ENCODE measurements at places on chromosomes 7 and 10. TPM values are rescaled to one million over a fixed set of nuclear protein-coding genes. Genes with fewer than 3 reads are reported as not detected.

GRCh38 chr7:117193564-117193963, 129.3 kb downstream of the WNT2 start:
- no peak overlapping the region for H3K4me3 ChIP-seq
- H3K27me3 ChIP-seq = no peaks in the 10 kb centered on the region
- H3K36me3 ChIP-seq = no peaks in the 10 kb centered on the region
- DNase-seq = no peak
- no peaks in the 10 kb centered on the region for H3K4me1 ChIP-seq

PRKCQ gene
- 0.87 TPM for total RNA-seq

CLIP2 gene
- total RNA-seq = 24.1 TPM

DNA sequence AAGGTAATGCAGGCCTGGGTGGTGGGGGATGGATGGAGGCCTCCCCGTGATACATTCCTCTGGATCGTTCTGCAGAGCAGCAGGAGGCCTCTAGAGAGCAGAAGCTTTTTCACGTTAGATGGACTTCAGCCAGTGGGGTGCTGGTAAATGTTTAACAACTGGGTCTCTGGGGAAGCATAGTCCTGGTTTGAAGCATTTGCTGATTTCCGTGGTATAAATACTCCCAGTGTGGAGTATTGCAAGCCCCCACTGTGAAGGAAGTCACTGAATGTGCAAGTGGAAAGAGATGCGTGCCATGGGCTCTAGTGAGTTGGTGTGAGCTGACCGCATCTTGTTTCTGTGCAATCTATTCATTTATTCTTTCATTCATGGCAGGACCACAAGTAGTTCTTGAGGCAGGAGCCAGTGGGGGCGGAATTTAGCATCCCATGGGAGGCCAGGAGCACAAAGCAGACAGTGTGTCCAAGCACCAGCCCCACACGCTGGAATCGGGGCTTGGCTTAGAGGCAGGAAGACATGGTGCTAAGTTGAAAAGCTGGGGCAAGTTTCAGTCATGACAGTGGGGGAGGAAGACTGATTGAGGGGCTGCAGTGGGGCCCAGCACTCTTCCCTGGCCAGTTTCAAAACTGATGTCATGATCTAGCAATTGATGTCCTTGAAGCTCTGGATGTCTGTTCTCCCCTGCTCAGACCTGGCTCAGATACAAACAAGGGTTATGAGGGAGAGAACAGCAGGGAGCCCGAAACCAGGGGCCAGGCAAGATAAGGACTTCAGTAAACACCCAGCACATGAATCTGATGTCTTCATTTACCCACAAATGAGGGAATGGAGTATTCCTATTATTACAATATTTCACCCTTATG, 280.9 kb upstream of the LYZL1 start:
- H3K4me3 ChIP-seq = no peak overlapping the region
- H3K27ac ChIP-seq = no peak overlapping the region
- no peaks in the 10 kb centered on the region for H3K4me1 ChIP-seq
- H3K36me3 ChIP-seq = no peaks in the 10 kb centered on the region
- H3K27me3 ChIP-seq = no peaks in the 10 kb centered on the region

KLLN gene
- total RNA-seq = 1.1 TPM

DNA sequence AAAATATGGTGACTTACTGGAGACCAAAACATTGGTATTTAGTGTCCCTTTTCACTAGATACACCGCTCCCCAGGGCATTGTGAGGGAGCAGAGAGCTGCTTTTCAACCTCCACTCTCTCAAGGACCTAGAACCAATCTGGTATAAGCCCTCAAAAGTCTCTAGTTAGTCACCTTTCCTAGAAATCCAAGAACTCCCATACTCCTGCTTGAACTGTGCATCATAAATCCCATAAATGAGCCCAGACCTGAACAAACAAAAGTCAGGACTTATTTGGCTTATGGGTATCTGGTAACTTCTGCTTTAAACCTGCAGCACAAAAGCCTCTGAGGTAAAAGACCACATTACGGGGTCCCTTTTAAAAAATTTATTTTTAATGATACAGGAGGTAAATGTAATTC, 603.1 kb upstream of the LRRTM3 start:
- no peaks in the 10 kb centered on the region for H3K27me3 ChIP-seq
- no peak for DNase-seq
- no peak overlapping the region for H3K4me3 ChIP-seq
- H3K36me3 ChIP-seq = no peaks in the 10 kb centered on the region
- no peaks in the 10 kb centered on the region for H3K4me1 ChIP-seq

SLC26A3 gene
- 0.91 TPM for total RNA-seq

DNA sequence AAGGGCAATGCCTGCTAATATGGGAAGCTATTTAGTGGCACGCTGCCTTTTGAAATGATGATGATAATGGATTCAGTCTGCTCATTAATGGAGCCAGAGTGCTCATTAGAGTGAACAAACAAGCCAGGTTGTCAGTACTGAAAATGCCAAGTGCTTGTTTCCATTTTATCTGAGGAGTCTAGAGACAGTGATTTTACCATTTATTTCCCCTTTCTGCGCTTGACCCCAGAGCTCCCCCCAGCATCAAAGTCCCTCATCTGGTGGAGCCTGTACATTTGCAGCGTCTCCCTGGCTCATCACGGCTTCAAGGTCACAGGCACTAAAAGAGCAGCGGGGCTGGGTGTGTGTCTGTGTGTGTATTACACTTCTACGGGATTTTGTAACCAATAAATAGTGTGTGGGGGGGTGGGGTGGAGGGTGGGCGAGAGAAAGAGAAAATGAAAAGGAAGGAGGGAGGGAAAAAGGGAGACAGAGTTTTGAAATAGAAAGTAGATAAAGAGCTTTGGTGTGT, 553.8 kb downstream of the TFEC start:
- H3K4me1 ChIP-seq = no peaks in the 10 kb centered on the region
- no peak overlapping the region for H3K27ac ChIP-seq
- H3K36me3 ChIP-seq = no peaks in the 10 kb centered on the region
- DNase-seq = no peak
- H3K27me3 ChIP-seq = no peaks in the 10 kb centered on the region

PLPP4 gene
- total RNA-seq = 0.27 TPM
